ENCODE measurements at places on chromosomes 16 and 17.

GRCh38 chr17:56785405-56785804, 48.3 kb downstream of the C17orf67 start:
- DNase-seq: no peak

DNA sequence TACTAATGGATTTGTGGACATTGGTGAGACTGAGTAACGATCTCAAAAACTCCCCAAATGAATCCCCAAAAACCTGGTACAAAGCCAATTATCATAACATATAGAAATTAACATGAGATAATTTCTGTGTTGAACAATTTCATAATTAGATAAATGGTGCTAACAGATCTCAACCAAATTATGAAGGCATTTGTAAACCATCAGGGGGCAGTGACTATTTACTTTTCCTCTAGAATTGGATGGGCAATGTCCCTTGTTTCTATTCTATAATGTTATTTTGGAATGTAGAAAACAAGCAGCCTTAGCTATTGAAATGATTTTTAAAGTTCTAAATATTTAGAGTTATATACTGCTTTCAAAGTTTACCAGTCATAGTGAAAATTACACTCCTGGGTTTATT, 57.8 kb downstream of the MYH10 start:
- DNase-seq: no peak

GRCh38 chr17:50221266-50221863, 19.9 kb upstream of the COL1A1 start:
- no peak for DNase-seq

GRCh38 chr16:54538276-54538675, 251.7 kb upstream of the IRX3 start:
- DNase-seq: no peak

DNA sequence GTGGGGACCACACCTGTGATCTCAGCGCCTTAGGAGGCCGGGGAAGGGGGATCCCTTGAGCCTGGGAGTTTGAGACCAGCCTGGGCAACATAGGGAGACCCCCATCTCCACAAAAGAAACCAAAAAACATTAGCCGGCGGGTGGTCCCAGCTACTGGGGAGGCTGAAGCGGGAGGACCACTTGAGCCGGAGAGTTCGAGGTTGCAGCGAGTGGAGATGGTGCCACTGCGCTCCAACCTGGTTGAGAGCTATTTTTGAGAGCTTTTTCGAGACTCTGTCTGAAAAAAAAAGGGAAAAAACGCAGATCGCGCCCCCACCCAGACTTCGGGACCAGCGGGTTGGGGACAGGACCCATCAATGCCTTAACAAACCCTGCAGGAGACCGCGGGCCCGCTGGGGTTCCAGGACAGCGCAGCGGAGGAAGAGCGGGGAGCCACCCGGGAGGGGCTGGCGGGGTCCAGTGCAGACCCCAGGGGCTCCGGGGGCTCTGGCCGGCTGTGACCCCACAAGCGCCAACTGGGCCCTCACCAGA, 762 bp upstream of the BAIAP3 start:
- no peak for DNase-seq

DNA sequence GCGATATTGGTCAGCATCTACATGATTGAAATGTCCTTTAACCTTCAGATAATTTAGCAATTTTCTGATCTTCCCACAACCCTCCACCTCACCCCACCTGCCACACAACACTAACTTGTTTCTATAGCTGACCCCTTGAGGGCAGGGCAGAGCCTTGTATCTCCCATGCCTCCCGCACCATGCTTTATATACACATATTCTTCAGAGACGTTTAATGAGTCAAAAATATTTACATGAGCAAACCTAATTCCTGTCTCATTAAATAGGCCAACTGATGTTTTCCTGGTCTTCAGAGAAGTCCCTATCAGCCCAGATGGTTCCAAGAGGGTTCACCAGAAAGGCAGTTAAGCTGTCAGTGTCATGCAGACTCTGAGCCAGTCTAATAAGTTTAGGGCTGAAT, 6.6 kb upstream of the DHRS7C start:
- no peak for DNase-seq

- DNase-seq: no peak
Measured at GRCh38 chr16:66408163-66409048, 18.7 kb upstream of the BEAN1 start.

GRCh38 chr16:49213594-49213993, 68.0 kb downstream of the CBLN1 start:
- no peak for DNase-seq

GRCh38 chr17:42276609-42277341, 584 bp upstream of the STAT5B start:
- no peak for DNase-seq

- peak; percentile 91 for DNase-seq
Measured at GRCh38 chr16:30183233-30184095, at the start of gene CORO1A. Gene CORO1A (plus strand): TSS chr16:30183602. CDS start chr16:30185210, 1,608 bp downstream.

DNA sequence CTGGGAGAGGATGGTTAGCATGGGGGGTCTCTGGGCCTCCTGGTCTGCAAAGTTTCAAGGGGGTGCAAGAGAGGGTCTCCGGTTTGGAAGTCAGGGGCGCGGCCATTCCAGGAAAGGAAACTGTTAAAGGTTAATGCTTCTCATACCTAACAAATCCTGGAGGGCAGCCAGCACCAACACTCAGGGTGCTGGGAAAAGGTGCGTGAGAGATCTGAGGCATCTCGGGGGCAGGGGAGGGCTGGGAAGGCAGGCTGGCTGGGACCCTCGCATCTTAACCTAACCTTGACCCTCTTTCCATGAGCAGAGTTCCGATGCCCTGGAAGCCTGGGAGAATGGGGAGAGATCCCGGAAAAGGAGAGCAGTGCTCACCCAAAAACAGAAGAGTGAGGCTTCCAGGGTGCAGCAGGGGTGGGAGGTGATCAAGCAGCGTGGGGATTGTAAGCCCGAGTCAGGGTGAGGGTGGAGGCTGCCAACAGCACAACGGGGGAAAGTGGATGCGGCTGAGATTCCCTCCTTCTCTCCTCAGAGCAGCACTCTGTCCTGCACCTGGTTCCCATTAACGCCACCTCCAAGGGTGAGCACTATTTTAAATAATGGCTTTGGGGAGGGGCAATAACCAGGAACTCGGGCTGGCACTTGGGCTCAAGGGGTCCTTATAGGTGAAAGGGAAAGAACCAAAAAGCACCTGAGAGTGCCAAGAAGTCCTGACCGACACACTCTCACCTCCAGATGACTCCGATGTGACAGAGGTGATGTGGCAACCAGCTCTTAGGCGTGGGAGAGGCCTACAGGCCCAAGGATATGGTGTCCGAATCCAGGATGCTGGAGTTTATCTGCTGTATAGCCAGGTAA, 996 bp downstream of the TNFSF13 start:
- DNase-seq: no peak

Measured in D341Med (cell line).